Suprapubic skin (tissue), 4 donors: ENCODE measurements at places on chromosomes 13 and 19. TPM values are rescaled to one million over a fixed set of nuclear protein-coding genes. Genes with fewer than 3 reads are reported as not detected.

The KRTDAP gene
- total RNA-seq, result 5,026 TPM

The ATP1A3 gene
- total RNA-seq, result not detected

The IFNL1 gene
- not detected for total RNA-seq

The NKPD1 gene
- total RNA-seq, result 51.6 TPM

The ZNF667 gene
- 4.5 TPM for total RNA-seq

The KIR3DL1 gene
- not detected for total RNA-seq

The SMAD9 gene
- total RNA-seq, result 1.9 TPM

The KLK11 gene
- total RNA-seq, result 205 TPM

The ACP5 gene
- 30.6 TPM for total RNA-seq

The S1PR2 gene
- total RNA-seq, result 7.4 TPM

The CYP2S1 gene
- total RNA-seq, result 1.8 TPM

The ZNF100 gene
- 3.4 TPM for total RNA-seq

The C1QTNF9B gene
- total RNA-seq, result not detected

The HCST gene
- total RNA-seq, result not detected

The CACNG6 gene
- not detected for total RNA-seq

The ILF3 gene
- total RNA-seq, result 280 TPM

The ATP7B gene
- total RNA-seq, result 2.0 TPM

The ZIK1 gene
- 3.0 TPM for total RNA-seq

The IGFL1 gene
- total RNA-seq, result not detected

The CRLF1 gene
- total RNA-seq, result 21.2 TPM

The SBSN gene
- 1,442 TPM for total RNA-seq

The IZUMO1 gene
- total RNA-seq, result 0.40 TPM

The PNMA8B gene
- 3.2 TPM for total RNA-seq

The TUBB4A gene
- total RNA-seq, result 13.9 TPM

The CCDC8 gene
- 2.0 TPM for total RNA-seq

The IGLON5 gene
- total RNA-seq, result not detected
